NCI-H460 (cell line): ENCODE measurements at places on chromosomes 4 and X. TPM values are rescaled to one million over a fixed set of nuclear protein-coding genes. Genes with fewer than 3 reads are reported as not detected.

The NSUN7 gene
- not detected in 2 replicates for total RNA-seq

The PDE6B gene
- total RNA-seq: not detected in 2 replicates

The GSX2 gene
- not detected in 2 replicates for total RNA-seq

The CXCL6 gene
- total RNA-seq: not detected in 2 replicates

The TMPRSS11B gene
- total RNA-seq: not detected in 2 replicates

The GPM6B gene
- 0.50 and 0.75 TPM in 2 replicates for total RNA-seq

The SORCS2 gene
- not detected in 2 replicates for total RNA-seq

The SYP gene
- 0.89 and 0.92 TPM in 2 replicates for total RNA-seq

The RAB39B gene
- total RNA-seq: 47.7 TPM in 2 replicates

The NR0B1 gene
- total RNA-seq: 76.4 and 90.0 TPM in 2 replicates

The KLB gene
- not detected in 2 replicates for total RNA-seq

The PWWP3B gene
- total RNA-seq: 0.06 and 0.12 TPM in 2 replicates

The RTL3 gene
- total RNA-seq: not detected in 2 replicates
